GM04504 (cell line): ENCODE measurements at places on chromosomes 3 and 15.

DNA sequence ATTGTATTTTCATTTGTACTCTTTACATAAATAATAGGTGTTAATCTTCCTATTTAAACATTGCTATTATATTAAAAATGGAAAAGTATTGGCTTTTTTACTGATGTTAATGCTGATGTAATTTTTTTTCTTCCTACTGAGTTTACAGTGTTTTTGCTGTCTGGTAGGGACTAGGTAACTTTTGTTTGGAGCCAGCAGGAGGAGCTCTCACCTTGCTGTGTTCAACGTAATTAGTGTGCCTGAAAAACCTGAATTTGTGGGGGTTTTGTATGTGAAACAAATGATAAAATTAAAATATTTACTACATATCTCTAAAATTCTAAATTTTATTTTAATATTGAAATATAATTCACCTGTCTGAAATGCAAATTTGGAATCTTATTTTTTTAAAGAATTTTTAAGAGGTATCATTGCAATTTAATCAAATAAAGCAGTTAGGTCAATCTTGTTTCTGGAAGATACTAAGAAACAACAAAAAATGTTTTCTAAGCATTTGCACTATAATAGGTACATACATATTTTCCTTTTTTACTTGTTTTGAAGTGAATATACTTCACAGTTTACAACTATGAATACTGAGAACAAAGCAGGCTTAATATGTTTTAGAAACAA, 48.8 kb downstream of the EPHA6 start:
- DNase-seq, result no peak

- DNase-seq, result no peak
These were observed 72.6 kb downstream of the SAMMSON start for GRCh38 chr3:70072180-70072579.

DNA sequence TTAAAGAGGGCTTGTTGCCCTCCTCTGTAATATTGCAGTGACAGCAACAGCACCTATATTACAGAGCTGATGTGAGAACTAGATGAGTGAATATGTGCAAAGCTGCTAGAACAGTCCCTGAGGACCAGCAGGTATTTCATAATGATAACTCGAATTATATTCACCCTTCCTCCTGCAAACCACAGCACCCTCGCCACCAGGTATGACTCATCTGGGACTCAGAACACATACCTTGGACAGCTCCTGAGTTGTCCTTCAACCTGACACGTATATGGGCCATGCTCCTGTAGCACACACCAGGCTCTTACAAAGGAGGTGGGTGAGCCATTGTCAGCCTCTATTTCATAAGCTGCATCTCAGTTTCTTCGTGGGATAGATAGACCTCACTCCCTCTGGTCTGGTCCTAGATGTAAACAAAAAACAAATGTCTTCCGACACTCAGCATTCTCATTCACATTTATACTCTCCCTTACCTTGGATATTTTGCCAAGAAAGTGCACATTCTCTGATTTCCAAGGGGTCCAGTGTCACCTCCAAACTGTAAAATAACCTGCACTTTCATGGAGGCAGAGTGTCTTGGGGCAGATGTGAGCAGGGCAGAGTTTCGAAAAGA, 124.5 kb downstream of the TLE3 start:
- no peak for DNase-seq

GRCh38 chr3:193943200-193943599, 192.7 kb upstream of the HES1 start:
- no peak for DNase-seq

- no peak for DNase-seq
These were observed 1.2 kb upstream of the CAPN3 start for GRCh38 chr15:42358141-42358540.

GRCh38 chr3:151890721-151891141, 17.3 kb downstream of the SUCNR1 start:
- DNase-seq, result no peak

- no peak for DNase-seq
These were observed 26.5 kb downstream of the FRMD4B start for GRCh38 chr3:69359339-69359893.

DNA sequence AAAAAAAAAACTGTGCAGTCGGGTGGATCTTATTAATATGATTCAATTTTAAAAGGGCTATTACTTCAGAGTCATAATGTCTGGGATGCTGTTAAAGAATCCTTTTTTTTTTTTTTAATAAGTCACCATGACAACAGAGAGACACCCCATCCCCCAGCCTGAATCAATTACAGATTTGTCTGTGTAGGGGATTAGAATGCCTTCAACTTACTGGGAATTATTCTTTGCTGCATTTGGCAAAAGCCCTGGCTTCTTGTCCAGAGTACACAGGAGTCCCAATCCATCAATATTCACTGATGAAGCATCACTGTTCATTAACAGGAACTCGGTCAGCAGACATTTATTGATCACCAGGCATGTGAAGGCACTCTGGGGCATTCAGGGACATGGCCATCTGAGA, 12.7 kb upstream of the PXYLP1 start:
- no peak for DNase-seq

GRCh38 chr3:172280406-172281051, 167.7 kb downstream of the GHSR start:
- DNase-seq, result no peak

GRCh38 chr3:33030802-33031201, 66.1 kb downstream of the GLB1 start:
- no peak for DNase-seq

DNA sequence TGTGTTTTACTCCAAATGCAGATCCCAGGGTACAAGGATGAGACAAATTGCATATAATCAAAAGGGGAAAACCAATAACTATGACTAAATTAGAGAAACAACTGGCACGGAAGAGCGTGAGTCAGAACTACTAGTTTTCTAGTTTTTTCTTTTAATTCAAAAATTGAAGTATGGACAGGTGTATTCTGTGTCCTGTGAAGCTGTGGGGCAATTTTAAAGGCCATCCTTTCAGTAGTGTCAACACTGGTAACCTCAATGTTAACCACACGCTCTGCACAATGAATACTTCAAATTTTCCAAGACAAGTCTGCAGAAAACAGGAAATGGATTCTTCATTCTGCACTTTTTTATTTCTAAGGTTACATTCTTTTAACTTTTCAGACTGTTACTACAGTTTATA, 32.5 kb upstream of the GOLGA8A start:
- no peak for DNase-seq

DNA sequence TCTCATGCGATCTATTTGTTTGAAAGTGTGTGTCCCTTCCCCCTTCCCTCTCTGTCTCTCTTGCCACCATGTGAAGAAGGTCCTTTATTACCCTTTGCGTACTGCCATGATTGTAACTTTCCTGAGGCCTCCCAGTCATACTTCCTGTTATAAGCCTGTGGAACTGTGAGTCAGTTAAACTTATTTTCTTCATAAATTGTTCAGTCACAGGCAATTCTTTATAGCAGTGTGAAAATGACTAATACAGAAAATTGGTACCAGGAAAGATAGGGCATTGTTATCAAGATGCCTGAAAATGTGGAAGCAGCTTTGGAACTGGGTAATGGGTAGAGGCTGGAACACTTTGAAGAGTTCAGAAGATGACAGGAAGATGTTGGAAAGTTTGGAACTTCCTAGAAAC, 743.7 kb upstream of the NECTIN3 start:
- DNase-seq, result no peak

DNA sequence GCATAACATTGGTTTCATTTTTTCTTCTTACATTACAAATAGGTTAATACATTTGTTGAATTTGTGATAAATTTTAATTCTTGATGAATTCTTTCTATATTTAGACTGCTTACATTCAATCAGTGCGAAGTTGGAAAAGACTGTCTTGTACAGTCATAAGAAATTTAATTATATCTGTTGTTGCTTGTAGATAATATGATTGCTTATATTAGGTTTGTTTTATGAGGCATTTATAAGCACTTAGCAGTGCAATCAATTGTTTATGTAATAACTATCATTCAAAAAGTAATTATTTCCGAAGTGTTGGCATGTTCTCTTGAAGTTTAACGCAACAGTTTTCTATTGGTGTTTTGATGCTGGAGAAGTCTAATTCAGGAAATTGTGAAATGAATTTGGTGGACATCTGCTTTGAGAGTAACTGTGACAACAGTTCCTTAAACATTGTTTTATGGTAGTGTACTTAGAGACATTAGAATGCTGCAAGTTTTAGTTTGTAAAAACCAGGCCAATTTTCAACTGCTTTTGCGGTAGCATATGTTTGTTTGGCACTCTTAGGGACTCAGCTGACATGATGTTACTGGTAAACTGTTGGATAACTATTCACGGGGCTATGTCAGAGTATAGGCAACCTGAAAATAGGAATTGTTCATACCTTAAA, 99.7 kb downstream of the NAALADL2 start:
- DNase-seq, result peak; percentile 53

DNA sequence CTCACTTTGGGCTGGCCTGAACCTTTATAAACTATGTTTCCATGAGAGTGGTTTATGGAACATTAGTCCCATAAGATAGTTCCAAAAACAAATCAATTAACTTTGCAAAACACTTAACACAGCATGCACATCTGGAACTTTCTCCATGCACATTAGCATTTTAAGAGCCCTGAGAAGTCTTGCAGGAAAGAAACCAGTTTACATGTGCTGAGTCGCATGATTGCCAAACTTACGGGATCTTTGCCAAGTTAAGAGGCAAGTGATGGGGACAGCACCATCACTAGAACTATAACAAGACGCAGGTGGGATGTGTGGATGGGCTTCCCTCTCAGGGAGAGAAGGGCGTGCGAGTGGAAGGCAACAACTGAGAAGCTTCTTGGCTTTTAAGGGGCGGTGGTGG, 20.7 kb downstream of the ADAMTS9 start:
- no peak for DNase-seq

GRCh38 chr3:133042778-133043177, 4.6 kb downstream of the TMEM108 start:
- DNase-seq, result no peak

DNA sequence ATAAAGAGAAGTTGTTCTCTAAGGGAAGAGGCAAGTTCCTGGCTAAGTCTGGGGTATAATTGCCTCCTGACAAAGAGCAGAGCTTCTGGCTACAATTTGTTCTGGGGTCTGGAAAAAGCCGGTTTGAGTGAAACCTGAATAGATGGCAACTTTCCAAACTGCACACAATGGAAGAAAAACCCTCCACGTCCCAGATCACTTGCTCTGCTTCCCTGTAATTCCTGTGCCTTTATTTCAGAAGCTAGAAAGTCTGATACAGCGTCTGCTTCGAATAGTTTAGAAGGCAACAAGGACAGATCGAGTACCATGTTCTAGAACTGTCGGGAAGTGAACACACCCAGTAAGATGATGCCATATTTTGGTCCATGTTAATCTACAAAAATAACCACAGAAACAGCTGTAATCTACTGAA, 1.6 kb upstream of the WDR82 start:
- no peak for DNase-seq

DNA sequence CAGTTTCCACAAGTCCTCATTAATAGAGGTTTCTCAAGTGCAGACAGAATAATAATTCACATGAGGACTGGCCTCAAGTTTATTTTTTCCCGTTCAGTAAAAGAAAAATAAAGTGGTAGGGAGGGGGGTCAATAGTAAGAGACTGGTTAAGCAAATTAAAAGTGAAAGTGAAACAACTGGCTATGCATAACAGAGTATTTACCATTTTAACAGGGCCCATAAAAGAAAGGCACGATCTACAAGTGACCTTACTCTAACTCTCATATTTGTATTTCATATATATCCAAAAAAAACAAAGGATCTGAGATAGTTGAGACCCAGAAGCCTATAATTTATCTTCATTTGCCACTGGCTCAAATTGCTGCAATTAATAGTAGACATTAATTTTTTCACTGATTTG, 686.3 kb downstream of the NTRK3 start:
- no peak for DNase-seq

GRCh38 chr15:78204351-78205309, 29.7 kb downstream of the ACSBG1 start:
- DNase-seq, result no peak

GRCh38 chr3:70400194-70400593, 87.8 kb upstream of the MDFIC2 start:
- no peak for DNase-seq
